T-helper 1 cell (primary cell): ENCODE measurements at places on chromosomes 4 and X.
A peak's percentile ranks its signal among the peaks of the same experiment; 100 is the strongest.

GRCh38 chrX:21373637-21374162 lies 518 bp upstream of the CNKSR2 start:
- peak; percentile 8 for DNase-seq

DNA sequence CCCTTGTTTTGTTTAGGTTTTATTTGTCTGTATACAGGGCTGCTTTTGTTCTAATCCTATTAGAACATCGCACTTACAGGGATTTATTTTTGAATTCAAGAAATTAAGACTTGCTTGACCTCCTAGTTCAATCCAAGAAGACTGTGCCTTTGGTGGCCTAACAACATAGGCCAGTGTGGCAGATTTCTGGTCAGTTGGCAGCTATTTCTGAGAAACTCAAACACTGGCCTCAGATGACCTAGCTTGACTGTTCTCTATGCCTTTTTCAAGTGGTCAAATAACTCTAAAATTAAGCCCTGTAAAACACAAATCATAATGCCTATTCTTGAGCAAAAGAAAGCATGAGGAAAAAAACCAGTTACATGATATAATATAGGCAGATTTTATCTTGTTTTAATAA lies 89.3 kb upstream of the GPR34 start:
- no peak for DNase-seq

- peak; percentile 58 for DNase-seq
Measured at GRCh38 chr4:38710053-38710452, 46.1 kb downstream of the KLF3 start.

DNA sequence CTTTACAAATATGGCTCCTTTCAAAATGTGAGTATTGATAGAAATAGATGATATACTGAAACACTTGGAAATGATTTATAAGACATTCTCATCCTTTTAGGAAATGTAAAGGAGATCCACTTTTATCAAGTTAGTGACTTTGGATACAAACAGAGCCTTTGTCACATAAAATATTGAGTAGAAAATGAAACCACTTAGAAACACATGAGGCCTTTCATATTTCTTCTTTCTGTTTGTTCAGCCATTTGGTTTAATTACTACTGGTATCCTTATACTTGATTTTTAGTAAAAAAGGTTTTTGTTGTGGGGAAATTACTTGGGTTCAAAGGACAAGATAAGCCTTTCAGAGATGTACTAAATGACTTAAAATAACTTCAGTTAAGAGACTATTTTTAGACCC lies 4.1 kb downstream of the STOX2 start:
- no peak for DNase-seq

GRCh38 chr4:52870225-52870624 lies 8.1 kb downstream of the RASL11B start:
- DNase-seq = no peak

GRCh38 chrX:31367816-31368215 lies 296.0 kb upstream of the FTHL17 start:
- DNase-seq = no peak

DNA sequence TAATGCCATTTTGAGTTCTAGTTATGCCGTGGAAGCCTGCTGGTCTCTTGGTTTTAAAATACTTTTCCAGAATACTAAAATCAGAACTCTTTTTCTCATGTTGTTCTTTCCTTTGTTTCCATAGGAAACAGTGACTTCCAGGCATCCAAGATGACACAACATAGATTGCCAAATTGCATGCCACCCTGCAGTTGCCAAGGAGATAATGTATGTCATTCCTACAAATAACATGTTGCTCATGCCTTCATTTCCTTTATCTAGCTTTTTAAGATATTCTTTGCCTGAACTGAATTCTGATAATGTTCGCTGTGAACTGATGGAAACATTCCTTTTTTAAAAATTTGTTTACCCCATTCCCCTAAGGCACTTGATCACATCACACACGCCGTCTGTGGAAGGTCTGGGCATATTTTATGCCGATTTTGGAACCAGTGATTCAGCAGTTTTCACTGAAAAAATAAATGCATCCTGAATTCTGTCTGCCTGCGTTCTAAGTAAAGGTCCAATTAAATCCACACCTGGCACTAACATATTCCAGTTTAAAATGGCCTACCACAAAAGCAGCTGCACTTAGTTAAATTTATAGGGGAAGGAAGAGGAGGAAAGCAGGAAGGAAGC lies 38.0 kb upstream of the COX7B2 start:
- DNase-seq = no peak

DNA sequence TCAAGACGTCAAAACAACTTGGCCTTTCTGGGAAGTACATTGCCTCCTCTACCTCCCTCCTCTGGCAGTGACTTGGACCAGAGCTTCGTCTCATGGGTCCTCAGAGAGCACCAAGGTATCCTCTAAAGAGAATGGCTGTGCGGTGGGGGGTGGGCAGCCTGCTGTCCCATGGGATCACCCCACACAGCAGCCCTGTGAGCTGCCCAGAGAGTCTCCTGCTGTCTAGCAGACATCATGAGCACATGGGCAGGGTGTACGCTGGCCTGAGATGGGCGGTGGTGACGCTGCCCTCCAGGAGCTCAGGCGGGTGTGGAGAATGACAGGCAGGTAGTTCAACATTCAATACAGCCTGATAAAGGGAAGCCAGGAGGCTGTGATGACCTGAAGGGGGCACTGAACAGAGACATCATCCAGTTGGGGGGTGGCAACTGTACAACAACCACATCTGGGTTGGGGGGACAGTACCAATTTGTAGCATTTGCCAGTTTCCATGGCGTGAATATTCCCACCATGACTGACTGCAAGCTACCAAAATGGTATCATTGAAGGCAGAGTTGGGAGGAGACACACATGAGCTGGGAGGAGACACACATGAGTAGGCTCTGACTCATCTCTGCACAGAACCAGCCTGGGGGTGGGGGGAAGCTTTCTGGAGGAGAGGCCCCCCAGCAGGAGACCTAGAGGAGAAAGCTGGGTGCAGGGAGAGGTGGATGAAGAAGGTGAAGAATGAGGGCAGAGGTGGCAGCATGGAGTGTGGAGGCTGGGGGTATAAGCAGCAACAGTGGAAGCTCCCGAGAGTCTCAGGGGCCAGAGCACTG lies 35.9 kb downstream of the C4orf50 start:
- DNase-seq = no peak
